ENCODE measurements at places on chromosomes 7 and 10. TPM values are rescaled to one million over a fixed set of nuclear protein-coding genes. Genes with fewer than 3 reads are reported as not detected.

DNA sequence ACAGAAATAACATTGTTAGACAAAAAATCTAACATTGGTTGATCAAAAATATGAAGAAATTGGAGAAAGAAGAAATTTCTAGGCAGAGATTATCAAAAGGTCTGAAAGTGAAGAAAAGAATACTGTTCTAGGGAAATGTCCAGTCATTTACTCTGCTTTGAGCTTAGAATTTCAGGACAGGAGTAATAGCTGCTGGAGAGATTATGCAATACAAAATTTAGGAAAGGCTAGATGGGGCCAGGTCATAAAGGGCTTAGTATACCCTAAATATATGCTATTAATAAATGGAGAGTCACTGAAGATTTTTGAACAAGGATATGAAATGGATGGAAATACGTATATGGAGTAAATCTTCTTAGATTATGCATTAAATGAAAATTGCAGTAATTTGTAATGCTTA lies 279.2 kb downstream of the CACNA2D1 start:
- DNase-seq = no peak

GRCh38 chr10:17053061-17053460 lies 76.5 kb downstream of the CUBN start:
- DNase-seq = no peak

SUN3 gene
- not detected for total RNA-seq

DNA sequence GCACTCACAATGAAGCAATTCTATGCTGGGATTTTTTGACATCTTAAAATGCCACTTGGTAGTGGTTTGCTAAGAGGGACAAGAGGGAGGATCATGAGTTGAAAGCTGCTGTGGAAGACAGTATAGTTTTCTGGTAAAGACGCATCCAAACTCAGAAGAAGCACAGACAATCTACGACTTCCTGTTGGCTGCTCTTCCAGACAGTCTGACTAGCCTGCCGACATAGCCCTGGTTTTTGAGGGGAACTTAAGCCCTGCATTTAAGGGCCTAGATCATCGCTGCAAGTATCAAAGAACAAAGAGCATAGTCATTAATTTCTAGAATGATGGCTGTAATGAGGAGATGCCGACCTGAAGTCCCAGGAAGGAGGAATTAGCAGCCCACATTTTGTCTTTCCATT lies 99.9 kb upstream of the IKZF1 start:
- DNase-seq = no peak

DNA sequence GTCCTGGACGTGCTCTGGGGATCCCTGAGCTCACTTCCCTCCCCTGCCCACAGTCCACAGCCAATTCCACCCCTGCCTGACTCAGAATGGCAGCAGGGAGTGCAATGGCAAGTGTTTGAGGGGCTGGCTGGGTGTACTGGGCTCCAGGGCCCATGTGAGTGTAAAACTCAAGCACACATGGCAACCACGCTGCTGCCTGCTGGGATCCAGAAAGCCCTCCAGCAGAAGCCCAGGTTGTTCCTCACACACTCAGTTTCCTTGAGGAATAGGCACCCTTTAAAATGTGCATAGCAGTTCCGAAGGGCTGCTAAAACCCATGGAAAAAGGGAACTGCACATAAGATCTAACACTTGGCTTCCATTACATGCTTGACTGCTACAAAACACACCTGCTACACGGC lies 11.3 kb upstream of the ATP6V0A4 start:
- no peak for DNase-seq

GRCh38 chr7:87234949-87235348 lies 15.4 kb upstream of the TMEM243 start:
- DNase-seq = no peak

GRCh38 chr7:112487457-112488263 lies 6.9 kb downstream of the LSMEM1 start:
- DNase-seq = no peak

GRCh38 chr10:85921789-85922188 lies 444.8 kb downstream of the GRID1 start:
- no peak for DNase-seq

GRCh38 chr7:112449353-112449752 lies 907 bp upstream of the IFRD1 start:
- DNase-seq = peak; percentile 89

LRRD1 gene
- not detected for total RNA-seq

DNA sequence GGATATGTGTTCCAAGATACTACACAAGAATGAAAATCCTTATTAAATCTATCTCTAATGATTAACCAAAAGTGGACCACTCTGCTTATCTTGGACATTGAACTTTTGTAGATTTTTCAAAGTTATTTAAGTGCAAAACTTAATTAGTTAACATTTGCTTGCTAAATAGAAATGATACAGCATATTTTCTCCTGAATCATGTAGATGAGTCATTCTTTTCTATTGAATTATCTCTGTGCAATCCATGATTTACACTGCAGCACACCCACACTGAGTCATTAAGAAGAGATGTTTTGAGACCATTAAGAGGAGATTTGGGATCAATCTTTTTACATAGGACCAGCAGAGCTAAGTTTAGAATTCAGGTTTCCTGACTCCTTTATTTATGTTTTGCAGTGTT lies 6.6 kb upstream of the ABCC2 start:
- DNase-seq = peak; percentile 96

ANAPC16 gene
- 86.9 TPM for total RNA-seq

- no peak for DNase-seq
These were observed 127.0 kb upstream of the AHR start for GRCh38 chr7:17171427-17171826.

- DNase-seq = no peak
These were observed 339.2 kb upstream of the ADARB2 start for GRCh38 chr10:2076528-2076927.

DNA sequence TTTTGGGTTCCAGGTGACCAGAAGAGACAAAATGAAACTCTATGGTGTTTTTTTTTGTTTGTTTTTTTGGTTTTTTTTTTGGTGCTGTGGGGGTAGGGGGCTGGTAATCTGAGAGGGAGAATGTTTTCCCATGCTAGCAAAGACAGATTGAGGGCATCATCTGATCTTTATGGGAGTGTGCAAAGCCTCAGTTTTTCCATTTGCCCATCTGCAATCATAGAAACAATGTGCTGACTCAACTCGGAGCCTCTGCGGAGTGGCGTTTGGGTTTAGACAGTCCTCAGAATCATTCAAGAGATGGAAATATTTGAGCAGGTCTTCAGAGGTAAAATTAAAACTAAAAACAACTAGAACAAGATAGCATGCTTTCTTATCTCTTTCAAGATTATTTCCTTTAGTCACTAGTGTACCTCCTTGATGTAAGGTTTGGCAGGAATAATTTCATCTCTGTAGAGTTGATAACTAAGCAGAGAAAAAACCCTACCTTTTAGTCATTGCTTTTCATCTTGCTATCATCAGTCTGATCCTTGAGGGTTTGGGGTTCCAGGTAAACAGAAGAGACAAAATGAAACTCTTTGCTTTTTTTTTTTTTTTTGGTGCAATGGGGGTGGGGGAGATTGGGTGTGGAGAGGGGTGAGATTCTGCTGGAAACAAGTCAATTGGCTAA lies 18.0 kb downstream of the CNNM2 start:
- DNase-seq = no peak
